ENCODE measurements at places on chromosomes 6 and 20.

DNA sequence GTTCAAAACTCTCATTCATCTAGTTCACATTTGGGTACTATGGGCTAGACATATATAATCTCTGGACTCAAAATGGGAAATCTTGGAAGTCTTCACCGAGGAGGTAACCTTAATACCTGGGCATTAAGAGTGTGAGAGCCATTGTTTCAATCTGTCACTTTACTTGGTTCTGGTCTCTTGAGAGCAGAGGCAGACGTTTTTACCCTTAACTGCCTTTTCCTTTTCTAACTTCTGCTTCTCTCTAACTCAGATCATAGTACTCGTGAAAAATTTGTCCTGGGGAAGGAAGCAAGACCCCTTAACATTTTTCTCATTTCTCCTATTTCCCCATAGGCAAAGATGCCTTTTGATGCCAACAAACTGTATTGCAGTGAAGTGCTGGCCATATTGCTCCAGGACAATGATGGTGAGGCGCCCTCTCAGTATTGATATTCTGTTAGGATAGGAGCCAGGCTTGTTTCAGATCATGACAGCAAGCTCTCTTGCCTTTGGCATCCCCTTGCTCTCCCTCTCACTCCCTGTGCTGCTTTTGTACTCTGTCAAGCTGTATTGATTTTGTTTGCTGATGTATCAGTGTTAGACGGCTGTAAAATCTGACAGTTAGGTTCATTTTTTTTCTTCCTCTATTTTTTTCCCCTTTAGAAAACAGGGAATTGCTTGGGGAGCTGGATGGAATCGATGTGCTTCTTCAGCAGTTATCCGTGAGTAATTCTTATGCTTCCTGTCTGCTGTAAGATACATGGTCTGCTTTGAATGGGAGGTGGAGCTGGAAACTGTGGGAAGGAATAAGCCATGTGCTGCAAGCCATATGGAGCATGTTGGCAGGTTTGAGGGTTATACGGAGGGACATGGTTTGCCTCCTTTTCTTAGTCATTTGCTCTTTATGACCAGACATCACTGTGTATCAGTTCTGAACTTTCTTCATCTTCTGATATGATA, 83.5 kb downstream of the CTNNBL1 start:
- DNase-seq = no peak

GRCh38 chr6:75492386-75493153, 1.0 kb downstream of the FILIP1 start:
- DNase-seq = no peak

DNA sequence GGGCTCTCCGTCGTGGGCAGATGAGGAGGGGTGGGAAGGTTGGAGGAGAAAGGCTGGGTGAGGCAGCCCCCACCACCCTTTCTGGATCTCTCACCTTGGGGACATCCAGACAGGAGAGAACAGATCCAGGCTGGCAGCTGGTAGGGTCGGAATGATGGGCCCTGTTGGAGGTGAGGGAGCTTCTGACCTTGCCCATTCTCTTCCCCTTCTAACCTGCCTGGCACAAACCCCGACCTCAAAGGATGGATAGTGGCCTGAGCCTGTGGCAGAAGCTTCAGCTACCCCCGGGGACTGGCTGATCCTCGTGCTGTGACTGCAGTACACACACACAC, 6.0 kb upstream of the NPBWR2 start:
- no peak for DNase-seq

- DNase-seq = no peak
These were observed 119.4 kb downstream of the NCOA3 start for GRCh38 chr20:47620808-47621805.

DNA sequence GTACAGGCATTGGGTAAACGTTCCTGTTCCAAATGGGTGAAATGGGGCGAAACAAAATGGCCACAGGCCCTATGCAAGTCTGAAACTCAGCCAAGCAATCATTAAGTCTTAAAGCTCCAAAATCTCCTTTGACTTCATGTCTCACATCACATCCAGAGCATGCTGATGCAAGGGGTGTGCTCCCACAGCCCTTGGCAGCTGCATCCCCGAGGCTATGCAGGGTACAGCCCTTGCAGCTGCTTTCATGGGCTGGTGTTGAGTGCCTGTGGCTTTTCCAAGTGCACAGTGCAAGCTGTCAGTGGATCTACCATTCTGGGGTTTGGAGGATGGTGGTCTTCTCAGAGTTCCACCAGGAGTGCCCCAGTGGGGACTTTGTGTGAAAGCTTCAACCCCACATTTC, 270.0 kb upstream of the CDYL start:
- DNase-seq = no peak

GRCh38 chr6:33786736-33787135, 2.2 kb downstream of the LEMD2 start:
- DNase-seq = no peak

GRCh38 chr20:39270837-39271604, 308.9 kb downstream of the DHX35 start:
- no peak for DNase-seq

DNA sequence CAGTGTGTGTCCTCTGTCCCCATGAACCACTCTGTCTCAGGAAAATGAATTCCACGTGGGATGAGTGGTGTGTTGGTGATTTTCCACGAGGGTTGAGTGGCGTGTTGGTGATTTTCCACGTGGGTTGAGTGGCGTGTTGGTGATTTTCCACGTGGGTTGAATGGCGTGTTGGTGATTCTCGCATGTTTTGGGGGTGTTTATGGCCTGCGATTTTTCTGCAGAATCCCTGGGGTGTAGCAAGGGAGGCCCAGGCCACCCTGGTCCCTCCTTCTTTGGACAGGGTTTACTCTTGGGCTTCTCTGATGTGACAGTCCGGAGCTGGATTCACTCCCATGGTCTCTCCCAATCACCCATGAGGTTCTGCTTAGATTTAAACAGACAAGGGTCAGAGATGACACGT, 90.6 kb upstream of the FRMD1 start:
- DNase-seq = no peak

GRCh38 chr6:140486450-140487361, 1112.3 kb upstream of the CITED2 start:
- DNase-seq = no peak

GRCh38 chr6:3636060-3636459, 115.5 kb downstream of the PXDC1 start:
- DNase-seq = no peak

DNA sequence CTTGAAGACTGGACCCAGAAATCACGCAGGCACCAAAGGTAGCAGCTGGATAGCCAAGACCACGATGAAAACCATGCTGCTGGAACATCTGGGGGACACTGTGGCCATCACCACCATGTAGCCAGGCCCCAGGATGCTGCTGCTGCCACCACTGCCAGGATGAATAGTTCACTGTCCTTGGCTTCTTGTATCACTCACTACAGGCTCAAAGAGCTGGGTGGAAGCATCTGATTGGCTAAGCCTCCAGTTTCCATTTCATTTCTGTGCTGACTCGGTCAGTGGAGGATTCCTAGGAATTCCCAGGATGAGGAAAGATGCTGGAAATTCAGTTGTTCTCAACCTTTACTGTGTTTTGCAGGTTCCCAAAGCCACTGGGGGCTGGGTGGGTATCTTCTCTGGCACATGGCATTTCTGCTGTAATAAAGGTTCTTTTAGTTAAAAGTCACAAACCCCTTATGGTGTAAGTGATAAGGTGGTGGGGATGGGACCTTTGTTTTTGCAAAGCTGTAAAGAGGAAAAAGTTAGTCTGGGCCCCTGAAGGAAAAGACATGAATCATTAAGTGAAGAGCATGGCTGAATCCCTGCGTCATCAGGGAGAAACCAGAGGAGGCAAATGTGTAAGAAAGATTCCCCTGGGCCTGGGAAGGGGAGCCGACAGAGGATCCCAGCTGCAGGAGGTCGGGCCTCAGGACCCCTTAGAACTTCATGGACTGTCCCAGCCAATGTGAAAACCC, 75.6 kb upstream of the RNF24 start:
- no peak for DNase-seq

GRCh38 chr6:30781743-30782424, 37.5 kb upstream of the IER3 start:
- DNase-seq = no peak

- no peak for DNase-seq
These were observed 96.9 kb downstream of the FAM120B start for GRCh38 chr6:170403451-170403850.

- DNase-seq = no peak
These were observed 219.8 kb upstream of the STXBP5 start for GRCh38 chr6:146984251-146984924.

GRCh38 chr6:157054531-157054979, 268.8 kb downstream of the TMEM242 start:
- no peak for DNase-seq

DNA sequence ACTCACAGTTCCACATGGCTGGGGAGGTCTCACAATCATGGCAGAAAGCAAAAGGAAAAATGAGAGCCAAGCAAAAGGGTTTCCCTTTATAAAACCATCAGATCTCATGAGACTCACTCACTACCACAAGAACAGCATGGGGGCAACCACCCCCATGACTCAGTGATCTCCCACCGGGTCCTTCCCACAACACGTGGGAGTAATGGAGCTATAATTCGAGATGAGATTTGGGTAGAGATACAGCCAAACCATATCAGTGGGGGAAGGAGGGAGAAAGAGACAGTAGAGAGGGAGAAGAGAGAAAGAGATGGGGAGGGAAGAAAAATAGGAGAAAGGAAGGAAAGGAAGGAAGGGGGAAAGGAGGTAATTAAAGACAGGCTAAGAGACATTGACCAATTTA, 30.1 kb downstream of the GMDS start:
- DNase-seq = no peak

- DNase-seq = no peak
These were observed 14.6 kb downstream of the TXLNB start for GRCh38 chr6:139277161-139277560.
